Vagina (tissue), 2 donors: ENCODE measurements at places on chromosomes 4 and X.

- no peak for DNase-seq
Observed at GRCh38 chrX:49987651-49988050, 65.3 kb downstream of the CLCN5 start.

- DNase-seq, result no peak
Observed at GRCh38 chr4:106502106-106502699, 133.6 kb upstream of the GIMD1 start.

GRCh38 chr4:137249112-137249511 is 283.2 kb downstream of the PCDH18 start:
- no peak for DNase-seq

DNA sequence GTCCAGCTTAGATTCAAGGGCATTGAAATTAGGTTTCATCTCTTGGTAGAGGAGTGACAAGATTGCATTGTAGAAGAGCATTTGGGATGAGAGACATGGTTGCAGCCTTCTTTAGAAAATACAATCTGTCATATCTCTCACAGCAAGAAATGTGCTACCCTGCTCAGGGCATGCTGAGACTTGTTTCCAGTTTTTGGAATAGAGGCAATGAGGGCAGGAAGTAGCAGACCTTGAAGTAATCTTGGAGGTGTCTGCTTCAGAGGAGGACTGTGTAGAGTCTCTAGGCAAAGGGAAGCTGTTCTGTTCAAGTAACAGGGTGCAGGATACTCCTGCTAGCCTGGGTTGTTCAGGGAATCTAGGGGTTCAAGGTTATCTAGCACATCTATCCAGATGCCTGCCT is 116.1 kb upstream of the ZNF827 start:
- no peak for DNase-seq

GRCh38 chrX:44228621-44229020 is 114.9 kb downstream of the EFHC2 start:
- DNase-seq, result no peak

DNA sequence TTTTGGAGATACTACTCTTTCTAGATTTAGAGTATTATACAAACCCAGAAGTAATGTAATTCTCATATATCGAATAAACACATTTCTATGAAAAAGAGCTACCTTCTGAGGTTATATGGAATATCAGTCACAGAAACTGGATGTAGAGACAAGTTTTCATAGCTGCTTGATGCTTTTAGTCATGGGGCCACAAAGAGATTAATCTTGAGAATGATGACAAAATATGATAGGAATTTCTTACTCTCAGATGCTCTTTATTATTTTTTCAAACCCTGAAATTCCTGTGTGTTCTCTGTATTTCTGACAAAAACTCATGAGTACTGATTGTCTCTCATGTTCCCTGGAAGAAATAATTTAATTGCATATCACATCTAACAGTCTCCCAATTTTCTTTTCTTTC is 662.5 kb downstream of the RAPGEF2 start:
- no peak for DNase-seq
